Left hindlimb (tissue), 1 donor: ENCODE measurements at places on chromosomes 3 and 15.
A peak's percentile ranks its signal among the peaks of the same experiment; 100 is the strongest.

DNA sequence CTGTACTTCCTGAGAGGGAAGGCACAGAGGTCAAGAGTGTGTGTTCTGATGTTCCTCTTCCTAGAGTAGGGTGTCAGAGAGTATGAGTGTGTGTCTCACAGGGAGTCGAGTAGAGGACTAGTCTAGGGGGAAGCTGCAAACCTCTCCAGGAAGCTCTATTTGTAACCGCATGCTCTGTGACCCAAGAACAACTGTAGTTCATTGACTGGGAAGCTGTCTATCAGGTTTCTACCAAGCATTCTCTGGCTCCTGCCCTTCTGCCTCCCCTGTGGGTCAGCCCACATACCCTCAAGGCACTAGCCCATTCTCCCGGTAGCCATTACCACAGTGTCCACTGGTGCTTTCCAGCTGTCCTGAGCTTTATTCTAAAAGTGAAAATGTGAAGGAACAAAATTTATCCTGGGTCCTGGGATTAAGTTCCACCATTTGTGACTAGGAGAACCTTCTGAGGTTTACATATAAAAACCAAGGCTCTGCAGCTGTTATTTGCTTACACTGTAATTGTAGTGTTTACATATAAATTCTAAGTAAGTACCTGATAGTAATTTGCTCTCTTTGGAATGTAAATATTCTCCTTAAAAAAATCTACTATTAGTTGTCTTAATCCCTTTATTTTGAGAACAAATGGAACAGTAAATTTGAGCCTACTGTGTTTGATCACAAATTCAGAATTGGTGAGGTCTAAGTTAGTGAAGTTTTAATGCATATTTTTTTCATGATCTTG lies 40.7 kb downstream of the MYRIP start:
- no peak for DNase-seq

- no peak for DNase-seq
These were observed 186.9 kb downstream of the PCCB start for GRCh38 chr3:136437043-136437442.

GRCh38 chr3:42960786-42961185 lies 18.3 kb upstream of the GASK1A start:
- DNase-seq = no peak

- no peak for DNase-seq
These were observed 24.4 kb downstream of the ONECUT1 start for GRCh38 chr15:52765785-52766184.

DNA sequence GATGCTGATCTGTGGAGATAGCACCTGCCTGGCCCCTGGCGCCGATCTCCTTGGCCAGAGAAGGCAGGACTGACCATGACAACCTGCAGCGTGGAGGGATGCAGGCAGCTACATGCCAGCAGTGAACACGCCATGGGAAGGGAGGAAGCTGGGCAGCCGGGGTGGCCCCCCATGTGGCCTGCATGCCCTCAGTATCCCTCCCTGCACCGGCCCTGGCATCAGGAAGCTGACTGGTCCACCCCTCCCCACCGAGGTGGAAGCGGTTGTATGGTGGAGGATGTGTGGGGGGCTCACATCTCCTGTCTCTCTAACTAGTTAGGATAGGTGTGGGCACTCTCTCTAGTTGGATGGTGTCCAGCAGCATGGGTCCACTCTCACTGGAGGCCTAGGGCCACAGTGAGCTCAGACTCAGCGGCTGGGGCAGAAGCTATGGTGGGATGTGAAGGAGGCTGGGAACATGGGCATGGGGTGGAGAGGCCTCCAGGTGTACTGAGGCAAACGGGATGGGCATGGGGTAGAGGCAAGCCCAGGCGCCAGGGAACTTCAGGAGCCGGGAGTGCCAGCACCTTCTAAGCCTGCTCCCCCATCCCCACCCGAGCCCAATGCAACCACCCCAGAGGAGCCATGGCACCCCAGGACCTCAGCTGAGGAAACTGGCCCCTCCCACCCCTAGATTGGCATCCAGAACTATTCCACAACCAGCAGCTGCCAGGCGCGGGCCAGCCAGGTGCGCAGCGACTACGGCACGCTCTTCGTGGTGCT lies 1.8 kb upstream of the ABTB1 start:
- DNase-seq = no peak

DNA sequence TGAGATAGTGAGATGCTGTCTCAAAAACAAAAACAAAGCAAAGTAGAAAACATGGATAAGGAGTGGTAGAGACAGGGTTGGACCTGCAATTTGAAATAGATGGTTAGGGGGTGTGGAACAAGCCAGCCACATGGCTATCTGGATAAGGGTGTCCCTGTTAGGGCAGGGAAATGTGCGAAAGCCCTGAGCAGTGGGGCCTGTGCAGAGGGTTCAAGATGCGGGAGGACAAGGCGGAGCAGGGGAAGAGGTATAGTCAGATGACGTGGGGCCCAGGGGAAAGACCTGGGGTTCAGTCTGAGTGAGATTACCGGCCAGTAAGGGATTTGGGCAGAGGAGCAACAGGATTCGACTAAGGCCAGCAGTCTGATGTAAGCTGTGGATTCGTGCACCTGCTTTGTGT lies 18.4 kb upstream of the NR2E3 start:
- DNase-seq = no peak

GRCh38 chr3:101938262-101938847 lies 89.0 kb downstream of the NFKBIZ start:
- no peak for DNase-seq

DNA sequence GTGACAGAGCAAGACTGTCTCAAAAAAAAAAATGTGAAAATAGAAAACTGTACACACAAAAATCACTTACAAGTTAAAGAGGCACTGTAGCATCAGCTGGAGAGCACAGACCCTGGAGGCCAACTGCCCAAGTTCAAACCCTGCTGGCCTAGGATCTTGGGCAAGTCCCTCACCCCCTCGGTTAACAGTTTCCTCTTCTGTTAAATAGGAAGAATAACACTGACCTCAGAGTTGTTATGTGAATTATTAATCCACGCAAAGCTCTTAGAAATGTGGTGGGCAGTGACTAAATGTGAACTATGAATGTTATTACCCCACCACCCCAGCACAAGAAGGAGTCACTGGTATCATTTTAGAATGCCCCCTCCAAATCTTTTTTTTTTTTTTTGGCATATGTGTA lies 11.2 kb downstream of the CIB1 start:
- DNase-seq = no peak

GRCh38 chr3:185623939-185624665 lies 38.0 kb downstream of the SENP2 start:
- DNase-seq = no peak

GRCh38 chr3:46838301-46838700 lies 24.9 kb downstream of the MYL3 start:
- no peak for DNase-seq

DNA sequence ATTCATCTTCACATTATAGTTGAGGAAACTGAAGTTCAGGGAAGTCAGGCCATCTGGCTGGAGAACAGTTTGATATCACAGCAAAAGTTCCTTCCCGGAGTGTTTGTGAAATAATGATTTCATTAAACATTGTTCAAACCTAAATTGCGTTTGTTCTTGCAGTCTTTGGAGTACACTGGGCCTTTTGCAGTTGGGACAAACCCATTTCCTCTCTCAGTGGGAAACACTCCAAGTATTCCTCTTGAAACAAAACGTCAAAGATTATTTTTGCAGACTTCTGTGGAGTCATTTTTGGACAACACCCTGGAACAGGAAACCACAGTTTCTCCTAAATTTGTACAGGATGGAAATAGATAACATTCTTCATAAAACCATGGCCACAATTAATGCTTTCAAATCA lies 287.5 kb downstream of the PTPRG start:
- DNase-seq = no peak

GRCh38 chr15:33580526-33580925 lies 269.8 kb downstream of the RYR3 start:
- DNase-seq = peak; percentile 35

- DNase-seq = no peak
These were observed 349.4 kb downstream of the PTPRG start for GRCh38 chr3:61910732-61911131.

GRCh38 chr3:42118762-42119361 lies 27.7 kb downstream of the TRAK1 start:
- no peak for DNase-seq

DNA sequence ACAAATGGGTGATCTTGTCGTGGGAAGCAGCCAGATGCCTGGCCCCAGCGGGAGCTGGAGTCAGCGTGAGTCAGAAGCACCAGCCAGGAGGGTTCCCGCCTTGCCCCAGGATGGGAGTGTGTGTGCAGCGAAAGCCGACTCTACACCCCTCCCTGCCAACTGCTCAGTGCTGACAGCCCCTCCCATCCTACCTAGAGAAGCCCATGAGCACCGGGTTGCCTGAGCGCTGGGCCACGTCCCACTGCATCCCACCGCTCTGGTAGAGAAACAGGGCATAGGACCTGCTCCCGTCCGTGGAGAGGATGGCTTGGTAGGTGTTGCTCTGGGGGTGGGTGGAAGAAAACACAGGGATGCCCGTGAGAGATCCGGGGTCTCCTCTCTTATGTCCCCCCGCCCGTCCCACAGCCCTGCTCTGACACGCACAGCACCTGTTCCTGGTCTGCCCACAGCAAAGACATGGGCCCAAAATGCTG lies 42.9 kb downstream of the MUC4 start:
- DNase-seq = no peak

DNA sequence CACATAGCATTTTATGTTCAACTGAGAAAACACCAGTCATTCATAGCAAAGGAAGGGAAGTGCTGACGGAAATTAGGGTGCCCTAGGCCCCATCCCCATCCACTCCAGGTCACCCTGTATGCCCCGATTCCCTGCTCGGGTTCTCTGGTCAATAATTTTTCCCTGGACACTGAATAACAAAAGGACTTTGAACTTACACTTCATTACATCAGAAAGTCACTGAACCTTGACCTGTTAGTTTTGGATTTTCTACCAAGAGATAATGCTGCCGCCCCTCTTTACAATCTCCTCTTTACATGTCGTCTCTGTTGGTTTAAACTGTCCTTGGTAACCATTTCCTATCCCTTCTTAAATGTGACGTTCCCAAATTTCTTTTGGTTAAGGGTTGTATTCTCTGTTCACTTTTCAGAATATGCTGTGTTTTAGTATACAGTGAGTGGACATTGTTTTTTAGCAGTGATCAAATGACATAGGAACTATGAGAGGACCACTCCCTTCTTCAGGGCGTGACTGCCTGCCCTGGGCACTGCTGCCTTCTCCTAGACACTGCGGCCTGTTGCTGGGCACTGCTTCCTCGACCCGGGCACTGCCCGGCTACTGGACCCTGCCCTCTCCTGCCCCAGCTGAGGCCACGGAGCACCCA lies 13.6 kb upstream of the AHSG start:
- DNase-seq = no peak

- DNase-seq = peak; percentile 89
These were observed at the start of gene SH3GL3 for GRCh38 chr15:83446904-83447709. Gene SH3GL3, plus strand, starts transcription at chr15:83447341. Its CDS starts 193 bp downstream, at chr15:83447534.

DNA sequence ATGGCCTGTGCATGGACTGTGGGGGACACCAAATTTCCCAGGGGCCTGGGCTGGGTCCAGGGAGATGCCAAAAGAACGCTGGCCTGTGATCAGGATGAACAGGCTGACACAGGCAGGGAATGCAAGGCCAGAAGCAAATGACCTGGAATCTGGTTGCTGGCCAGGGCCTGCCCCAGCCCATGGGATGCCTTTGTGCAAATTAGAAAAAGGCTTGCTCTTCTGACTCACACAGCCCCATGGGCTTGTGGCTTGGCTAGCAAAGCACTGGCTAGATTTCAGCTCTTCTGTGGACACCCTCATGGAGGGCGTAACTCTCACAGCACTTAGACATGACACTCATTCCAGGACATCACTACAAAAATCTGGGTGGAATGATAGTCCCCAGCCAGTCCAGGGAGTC lies 356.0 kb downstream of the SHQ1 start:
- DNase-seq = peak; percentile 55

GRCh38 chr3:130014526-130014925 lies 40.0 kb downstream of the TRH start:
- no peak for DNase-seq

DNA sequence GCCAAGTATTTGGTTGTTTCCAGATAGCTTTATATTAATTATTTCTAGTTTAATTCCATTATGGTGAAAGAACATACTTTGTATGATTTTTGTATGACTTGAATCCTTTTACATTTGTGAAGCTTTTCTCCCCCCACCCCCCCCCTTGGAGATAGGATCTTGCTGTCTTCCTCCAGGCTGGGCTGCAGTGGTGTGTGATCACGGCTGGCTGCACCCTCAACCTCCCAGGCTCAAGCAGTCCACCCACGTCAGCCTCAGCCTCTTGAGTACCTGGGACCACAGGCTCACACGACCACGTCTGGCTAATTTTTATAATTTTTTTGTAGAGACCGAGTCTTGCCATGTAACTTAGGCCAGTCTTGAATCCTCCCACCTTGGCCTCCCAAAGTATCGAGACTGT lies 29.5 kb downstream of the ARL8B start:
- DNase-seq = no peak

DNA sequence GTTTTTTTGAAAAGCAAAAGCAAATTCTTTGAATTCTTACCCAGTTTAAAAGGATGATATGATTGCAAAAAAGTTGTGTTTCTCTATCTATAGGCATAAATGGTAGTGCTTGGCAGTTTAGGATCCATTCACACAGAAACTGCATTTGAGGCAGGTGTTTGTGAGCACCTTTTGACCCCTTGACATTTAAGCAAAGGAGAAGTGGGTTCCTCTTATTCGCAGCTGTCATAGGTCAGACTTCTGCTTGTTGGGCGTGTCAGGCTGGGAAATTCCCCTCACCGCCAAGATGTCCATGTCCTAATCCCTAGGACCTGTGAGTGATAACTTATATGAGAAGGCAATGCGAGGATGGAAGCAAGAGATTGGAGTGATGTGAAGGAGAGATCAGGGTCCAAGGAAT lies 67.4 kb downstream of the SH3GL3 start:
- DNase-seq = no peak

- no peak for DNase-seq
These were observed 12.7 kb upstream of the XIRP1 start for GRCh38 chr3:39205131-39205530.

- DNase-seq = peak; percentile 96
These were observed 14.6 kb downstream of the XIRP1 start for GRCh38 chr3:39177708-39178332.

GRCh38 chr3:12317914-12318313 lies 29.0 kb downstream of the PPARG start:
- DNase-seq = no peak

DNA sequence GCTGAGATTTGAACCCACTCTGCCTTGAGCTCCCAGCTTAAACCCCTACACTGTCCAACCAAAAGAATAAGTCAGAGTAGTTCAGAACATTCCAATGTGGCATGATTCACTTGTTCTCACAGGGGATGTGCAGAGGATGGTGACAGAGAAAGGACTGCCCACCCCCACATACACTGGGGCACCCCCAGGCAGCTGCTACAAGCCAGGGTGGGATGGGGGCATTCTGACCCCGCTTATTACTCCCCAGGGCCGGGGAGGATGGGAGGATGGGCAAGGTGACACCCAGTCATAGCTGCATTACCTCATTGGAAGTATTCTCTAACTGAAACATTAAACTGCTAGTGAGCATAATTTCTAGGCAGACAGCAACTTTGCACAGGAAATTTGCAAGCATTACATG lies 126.0 kb upstream of the PRR20G start:
- DNase-seq = no peak

GRCh38 chr15:97684249-97684648 lies 276.3 kb upstream of the ARRDC4 start:
- no peak for DNase-seq
